Vagina (tissue), 2 donors: ENCODE measurements at places on chromosomes 16 and 17.

- H3K27me3 ChIP-seq, result no peaks in the 10 kb centered on the region
- no peak overlapping the region for H3K4me3 ChIP-seq
- peaks cover 15% of the 10 kb centered on the region for H3K4me1 ChIP-seq
Observed at GRCh38 chr17:5555254-5555653, 29.1 kb downstream of the NLRP1 start.

DNA sequence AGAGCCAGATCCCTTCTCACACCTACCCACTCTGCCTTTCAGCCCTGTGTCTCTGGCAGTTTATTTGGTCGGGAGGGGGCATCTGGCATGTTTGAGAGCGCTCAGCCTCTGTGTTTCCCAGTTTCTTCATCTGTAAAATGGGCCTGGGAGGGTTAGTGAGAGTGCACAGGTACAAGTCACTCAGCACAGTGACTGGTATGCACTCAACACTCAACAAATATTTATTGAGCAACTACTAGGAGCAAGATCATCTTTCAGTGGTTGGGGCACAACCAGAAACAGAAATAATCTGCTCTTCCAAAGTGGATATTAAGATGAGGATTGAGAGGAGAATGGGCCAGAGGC lies 13.7 kb upstream of the SRCIN1 start:
- H3K4me1 ChIP-seq, result no peaks in the 10 kb centered on the region
- H3K36me3 ChIP-seq, result no peaks in the 10 kb centered on the region
- H3K27ac ChIP-seq, result no peak overlapping the region
- H3K27me3 ChIP-seq, result no peaks in the 10 kb centered on the region
- H3K4me3 ChIP-seq, result no peak overlapping the region

DNA sequence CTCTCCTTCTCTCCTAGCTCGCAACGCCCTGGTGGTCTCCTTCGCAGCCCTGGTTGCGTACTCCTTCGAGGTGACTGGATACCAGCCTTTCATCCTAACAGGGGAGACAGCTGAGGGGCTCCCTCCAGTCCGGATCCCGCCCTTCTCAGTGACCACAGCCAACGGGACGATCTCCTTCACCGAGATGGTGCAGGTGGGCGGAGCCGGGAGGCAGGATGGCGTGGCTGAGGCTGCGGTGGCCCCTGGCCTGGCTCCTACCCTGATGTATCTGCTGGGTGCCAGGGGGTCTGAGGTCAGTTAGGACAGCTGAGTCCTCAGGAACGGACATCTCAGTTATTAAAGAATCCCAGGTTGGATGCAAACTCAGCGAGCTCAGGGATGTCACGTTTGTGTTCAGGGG lies 16.7 kb downstream of the SLC26A11 start:
- H3K4me1 ChIP-seq, result no peaks in the 10 kb centered on the region
- no peaks in the 10 kb centered on the region for H3K36me3 ChIP-seq
- H3K27me3 ChIP-seq, result no peaks in the 10 kb centered on the region

GRCh38 chr17:45296833-45297124 lies 20.0 kb downstream of the MAP3K14 start:
- no peak for DNase-seq
- H3K27me3 ChIP-seq, result no peaks in the 10 kb centered on the region
- H3K4me3 ChIP-seq, result no peak overlapping the region
- peaks cover 87% of the 10 kb centered on the region for H3K4me1 ChIP-seq
- peak overlapping the region; percentile 81 for H3K27ac ChIP-seq

- H3K4me1 ChIP-seq, result peaks cover 40% of the 10 kb centered on the region
- H3K27ac ChIP-seq, result no peak overlapping the region
- H3K36me3 ChIP-seq, result no peaks in the 10 kb centered on the region
- no peak for DNase-seq
Observed at GRCh38 chr16:85477801-85478363, 135.2 kb upstream of the GSE1 start.

DNA sequence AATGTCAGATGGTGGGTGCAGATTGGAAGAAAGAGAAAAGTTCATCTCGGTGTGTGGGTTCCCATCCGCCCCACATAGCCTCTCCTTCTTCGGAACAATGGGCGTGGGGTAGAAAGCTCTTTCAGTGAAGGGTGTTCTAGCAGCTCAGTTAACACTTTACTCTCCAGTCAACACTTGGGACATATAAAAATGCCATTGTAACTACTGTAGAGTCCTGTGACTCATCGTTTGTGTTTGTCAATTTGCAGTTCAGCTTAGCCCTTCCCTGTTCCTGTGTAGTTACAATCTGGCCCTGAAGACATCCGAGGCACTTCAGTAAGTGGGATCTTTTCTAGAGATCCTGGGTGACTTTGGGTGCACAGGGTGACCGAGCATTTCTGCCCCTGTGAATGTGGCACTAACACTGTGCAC lies 11.5 kb upstream of the CLEC18C start:
- H3K4me3 ChIP-seq, result no peak overlapping the region
- no peaks in the 10 kb centered on the region for H3K4me1 ChIP-seq
- H3K27ac ChIP-seq, result no peak overlapping the region
- DNase-seq, result peak; percentile 47
- peaks cover 39% of the 10 kb centered on the region for H3K36me3 ChIP-seq
- H3K27me3 ChIP-seq, result no peaks in the 10 kb centered on the region

GRCh38 chr16:89319886-89320781 lies 102.6 kb downstream of the ZNF778 start:
- no peaks in the 10 kb centered on the region for H3K36me3 ChIP-seq
- H3K27ac ChIP-seq, result peak overlapping the region; percentile 64
- no peaks in the 10 kb centered on the region for H3K27me3 ChIP-seq
- H3K4me3 ChIP-seq, result peak overlapping the region; percentile 4
- DNase-seq, result no peak

DNA sequence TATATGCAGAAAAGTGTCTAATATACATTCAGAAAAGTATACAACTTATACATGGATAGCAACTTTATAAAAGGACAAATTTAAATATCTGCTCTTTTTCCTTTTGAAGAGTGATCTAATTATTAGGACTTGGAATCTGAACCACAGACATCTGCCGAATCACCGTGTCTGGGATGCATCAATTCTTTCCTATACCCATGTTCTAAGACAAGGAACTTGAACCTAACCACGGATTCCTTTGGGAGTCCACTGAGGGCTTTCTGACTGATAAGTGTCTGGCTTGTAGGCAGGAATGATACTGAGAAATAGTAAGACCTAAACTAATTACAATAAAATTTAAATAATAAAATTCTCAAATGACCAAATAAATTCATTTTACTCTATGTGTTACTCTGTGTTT lies 54.2 kb downstream of the NDEL1 start:
- H3K27me3 ChIP-seq, result no peaks in the 10 kb centered on the region
- H3K4me1 ChIP-seq, result no peaks in the 10 kb centered on the region
- H3K4me3 ChIP-seq, result no peak overlapping the region
- no peak for DNase-seq

DNA sequence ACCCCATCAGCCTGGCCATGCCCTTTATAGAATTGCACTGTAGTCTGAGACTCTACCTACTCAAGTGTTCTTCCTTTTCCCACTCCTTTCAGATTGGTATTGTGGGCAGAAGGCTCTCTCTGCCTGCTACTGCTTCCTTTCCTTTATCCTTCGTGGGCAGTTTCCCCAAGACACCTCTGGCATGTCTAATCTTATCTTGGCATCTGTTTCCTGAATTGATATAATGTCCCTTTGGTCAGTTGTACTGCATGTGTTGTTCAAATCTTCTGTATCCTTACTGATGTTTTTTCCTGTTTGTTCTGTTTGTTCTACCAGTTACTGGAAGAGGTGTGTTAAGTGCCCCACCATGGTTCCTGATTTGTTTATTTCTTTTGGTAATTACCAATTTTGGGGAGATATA lies 29.5 kb upstream of the MSI2 start:
- no peak for DNase-seq
- no peaks in the 10 kb centered on the region for H3K27me3 ChIP-seq
- H3K4me1 ChIP-seq, result no peaks in the 10 kb centered on the region
- H3K4me3 ChIP-seq, result no peak overlapping the region
- H3K27ac ChIP-seq, result no peak overlapping the region

DNA sequence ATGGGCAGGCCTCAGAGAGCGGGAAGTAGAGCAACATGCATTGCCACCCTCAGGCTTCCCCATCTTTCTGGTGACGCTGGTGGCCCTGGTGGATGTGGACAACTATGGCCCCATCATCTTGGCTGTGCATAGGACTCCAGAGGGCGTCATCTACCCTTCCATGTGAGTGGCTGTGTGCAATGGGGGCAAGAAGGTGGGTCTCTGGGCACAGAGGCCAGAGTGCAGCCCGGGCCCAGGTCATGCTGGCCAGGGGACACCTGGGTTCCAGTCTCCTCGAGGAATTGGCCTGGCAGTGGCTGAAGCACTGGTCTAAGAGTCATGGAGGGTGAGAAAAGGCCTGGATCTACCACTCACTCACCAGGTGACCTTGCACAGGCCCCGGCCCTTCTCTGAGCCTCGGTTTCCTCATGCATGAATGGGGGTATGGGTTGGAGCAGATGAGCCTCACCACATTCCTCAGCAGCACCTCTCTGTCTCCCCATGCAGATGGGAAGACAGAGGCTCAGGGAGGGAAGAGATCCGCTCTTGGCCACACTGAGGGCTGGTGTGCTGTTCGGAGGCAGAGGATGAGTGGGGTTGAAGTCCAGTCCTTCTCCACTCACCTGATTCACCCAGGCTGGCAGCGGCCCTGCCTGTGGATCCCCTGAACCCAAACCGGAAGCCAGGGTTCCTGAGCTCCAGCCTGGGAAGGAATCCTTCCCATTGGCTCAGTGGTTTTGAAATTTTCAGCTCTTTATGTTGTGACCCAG lies 7.2 kb upstream of the ADGRG3 start:
- no peak overlapping the region for H3K27ac ChIP-seq
- no peaks in the 10 kb centered on the region for H3K27me3 ChIP-seq
- H3K36me3 ChIP-seq, result peaks cover 17% of the 10 kb centered on the region
- no peak for DNase-seq
- no peak overlapping the region for H3K4me3 ChIP-seq
- no peaks in the 10 kb centered on the region for H3K4me1 ChIP-seq

- H3K27ac ChIP-seq, result no peak overlapping the region
- no peaks in the 10 kb centered on the region for H3K36me3 ChIP-seq
- DNase-seq, result no peak
- no peaks in the 10 kb centered on the region for H3K4me1 ChIP-seq
Observed at GRCh38 chr17:30532871-30533270, 55.7 kb downstream of the GOSR1 start.

DNA sequence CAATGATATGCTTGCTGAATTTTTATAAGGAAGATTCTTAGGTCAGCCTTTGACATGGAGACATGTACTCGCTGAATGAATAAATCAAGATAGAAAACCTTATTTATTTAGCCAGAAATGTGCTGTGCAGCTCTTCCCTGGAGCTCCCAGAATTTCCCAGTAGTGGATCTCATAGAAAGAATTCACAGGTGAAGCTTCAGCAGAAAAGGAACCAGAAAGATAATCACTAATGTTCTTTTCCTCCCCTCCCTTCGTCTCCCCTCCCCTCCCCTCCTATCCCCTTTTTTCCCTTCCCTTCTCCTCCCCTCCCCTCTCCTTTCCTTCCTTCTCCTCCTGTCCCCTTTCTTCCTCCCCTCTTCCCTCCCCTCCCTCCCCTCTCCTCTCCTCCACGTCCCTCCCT lies 158.2 kb downstream of the MAP2K6 start:
- H3K4me1 ChIP-seq, result peaks cover 7% of the 10 kb centered on the region
- H3K27ac ChIP-seq, result no peak overlapping the region
- no peaks in the 10 kb centered on the region for H3K27me3 ChIP-seq
- no peak for DNase-seq
- no peak overlapping the region for H3K4me3 ChIP-seq

GRCh38 chr17:81429821-81430551 lies 34.7 kb downstream of the BAHCC1 start:
- peaks cover 37% of the 10 kb centered on the region for H3K4me1 ChIP-seq
- no peaks in the 10 kb centered on the region for H3K27me3 ChIP-seq
- H3K4me3 ChIP-seq, result peak overlapping the region; percentile 3
- H3K27ac ChIP-seq, result no peak overlapping the region
- H3K36me3 ChIP-seq, result no peaks in the 10 kb centered on the region
- no peak for DNase-seq

GRCh38 chr17:19418251-19418992 lies 7.4 kb downstream of the RNF112 start:
- no peak overlapping the region for H3K27ac ChIP-seq
- H3K36me3 ChIP-seq, result no peaks in the 10 kb centered on the region
- H3K4me3 ChIP-seq, result no peak overlapping the region
- H3K27me3 ChIP-seq, result no peaks in the 10 kb centered on the region
- DNase-seq, result no peak
- peaks cover 12% of the 10 kb centered on the region for H3K4me1 ChIP-seq

DNA sequence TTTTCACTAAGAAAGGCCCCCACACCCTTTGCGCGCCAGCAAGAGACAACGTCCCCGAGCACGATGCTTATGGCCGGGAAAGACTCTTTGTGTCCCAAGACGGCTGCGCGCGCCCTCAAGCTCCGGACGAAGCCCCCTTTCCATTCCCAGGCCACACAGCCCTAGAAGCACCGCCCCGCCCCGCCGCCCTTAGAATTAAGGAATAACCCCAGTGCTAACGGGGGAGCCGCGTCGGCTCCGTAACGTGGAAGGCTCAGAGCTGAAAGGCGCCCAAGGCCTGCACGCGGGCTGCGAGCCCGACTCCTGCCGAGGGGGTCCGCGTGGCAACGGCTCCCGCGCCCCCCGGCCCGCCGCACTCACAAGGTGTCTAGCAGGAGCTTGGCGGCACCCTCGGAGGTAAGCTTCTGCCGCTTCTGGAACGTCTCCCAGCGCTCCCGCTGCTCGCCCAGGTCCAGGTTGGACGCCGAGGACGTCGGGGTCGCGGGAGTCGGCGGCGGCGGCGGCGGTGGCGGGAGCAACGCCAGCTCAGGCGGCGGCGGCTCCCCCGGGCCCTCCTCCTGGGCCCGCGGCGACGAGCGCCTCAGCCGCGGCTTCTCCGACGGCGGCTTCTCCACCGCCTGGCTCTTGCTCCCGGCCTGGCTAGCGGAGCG lies 477 bp downstream of the CENPV start:
- peak overlapping the region; percentile 66 for H3K27ac ChIP-seq
- no peak for DNase-seq
- peak overlapping the region; percentile 63 for H3K4me3 ChIP-seq
- H3K4me1 ChIP-seq, result peaks cover 18% of the 10 kb centered on the region
- H3K27me3 ChIP-seq, result no peaks in the 10 kb centered on the region
- H3K36me3 ChIP-seq, result peaks cover 5% of the 10 kb centered on the region

DNA sequence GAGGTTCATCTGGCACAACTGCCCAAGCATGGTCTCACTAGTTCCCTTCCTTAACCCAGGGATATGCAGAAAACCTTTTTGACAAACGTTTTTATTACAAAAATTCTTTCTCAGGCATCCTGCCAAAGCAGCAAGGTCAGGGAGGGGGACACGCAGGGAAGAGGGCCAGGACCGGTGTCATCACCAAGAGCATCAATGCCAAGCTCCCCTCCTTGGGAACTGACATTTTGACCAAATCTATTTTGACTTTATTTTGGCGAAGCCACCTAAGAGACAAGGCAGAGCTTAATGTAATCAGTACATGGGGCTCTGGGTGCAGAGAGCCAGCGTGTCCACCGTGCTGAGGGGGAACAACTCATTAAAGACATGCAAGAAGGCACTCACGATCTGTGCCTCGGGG lies 265.2 kb downstream of the CBLN1 start:
- H3K4me1 ChIP-seq, result peaks cover 24% of the 10 kb centered on the region
- H3K4me3 ChIP-seq, result no peak overlapping the region
- H3K27me3 ChIP-seq, result no peaks in the 10 kb centered on the region
- no peak overlapping the region for H3K27ac ChIP-seq
- peak; percentile 62 for DNase-seq

- no peak overlapping the region for H3K27ac ChIP-seq
- peaks cover 15% of the 10 kb centered on the region for H3K36me3 ChIP-seq
- DNase-seq, result no peak
- no peak overlapping the region for H3K4me3 ChIP-seq
- H3K27me3 ChIP-seq, result no peaks in the 10 kb centered on the region
- H3K4me1 ChIP-seq, result peaks cover 19% of the 10 kb centered on the region
Observed at GRCh38 chr17:75755205-75755901, 9.6 kb downstream of the GALK1 start.
